ENCODE measurements at places on chromosomes 4 and X. TPM values are rescaled to one million over a fixed set of nuclear protein-coding genes. Genes with fewer than 3 reads are reported as not detected.

S100P gene
- 547 TPM for total RNA-seq

RBMX2 gene
- 11.7 TPM for total RNA-seq

SMIM10 gene
- 1.4 TPM for total RNA-seq

BEX3 gene
- 44.9 TPM for total RNA-seq

ATRX gene
- total RNA-seq, result 44.2 TPM

UBA1 gene
- total RNA-seq, result 327 TPM

PPEF1 gene
- not detected for total RNA-seq

CFAP299 gene
- total RNA-seq, result not detected

CLDN2 gene
- 1.9 TPM for total RNA-seq

DNA sequence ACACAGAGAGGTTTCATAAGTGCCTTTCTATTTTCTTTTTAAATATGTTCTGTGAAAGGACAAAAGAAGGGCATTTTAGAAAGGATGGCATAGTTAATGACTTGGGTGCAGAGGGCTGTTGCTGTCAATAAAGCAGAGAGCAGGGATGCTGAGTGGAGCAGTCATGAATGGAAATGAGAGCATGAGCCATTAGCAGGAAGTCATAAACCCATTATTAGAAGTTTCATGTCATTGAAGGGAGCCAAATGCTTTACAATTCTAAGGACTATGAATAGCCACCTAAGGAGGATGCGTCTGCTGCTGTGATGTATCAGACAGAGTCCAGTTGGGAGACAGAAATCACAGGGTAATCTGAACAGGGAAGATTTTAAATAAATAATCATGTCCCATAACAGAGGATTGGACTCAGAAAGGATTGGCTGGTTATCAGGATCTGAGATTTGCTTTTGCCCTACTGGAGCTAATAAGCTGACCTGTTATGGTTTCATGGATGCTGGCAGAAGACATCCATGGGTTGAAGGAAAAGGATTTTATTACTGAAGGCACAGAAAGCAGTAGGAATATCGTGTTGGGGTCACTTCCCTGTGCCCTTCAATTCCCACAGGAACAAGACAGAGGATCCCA is 47.5 kb upstream of the WDR19 start:
- no peak for DNase-seq

- no peak for DNase-seq
These were observed 15.0 kb upstream of the ELF4 start for GRCh38 chrX:130125091-130125874.

GRCh38 chr4:136156947-136157346 is 1375.3 kb downstream of the PCDH18 start:
- DNase-seq, result no peak

DNA sequence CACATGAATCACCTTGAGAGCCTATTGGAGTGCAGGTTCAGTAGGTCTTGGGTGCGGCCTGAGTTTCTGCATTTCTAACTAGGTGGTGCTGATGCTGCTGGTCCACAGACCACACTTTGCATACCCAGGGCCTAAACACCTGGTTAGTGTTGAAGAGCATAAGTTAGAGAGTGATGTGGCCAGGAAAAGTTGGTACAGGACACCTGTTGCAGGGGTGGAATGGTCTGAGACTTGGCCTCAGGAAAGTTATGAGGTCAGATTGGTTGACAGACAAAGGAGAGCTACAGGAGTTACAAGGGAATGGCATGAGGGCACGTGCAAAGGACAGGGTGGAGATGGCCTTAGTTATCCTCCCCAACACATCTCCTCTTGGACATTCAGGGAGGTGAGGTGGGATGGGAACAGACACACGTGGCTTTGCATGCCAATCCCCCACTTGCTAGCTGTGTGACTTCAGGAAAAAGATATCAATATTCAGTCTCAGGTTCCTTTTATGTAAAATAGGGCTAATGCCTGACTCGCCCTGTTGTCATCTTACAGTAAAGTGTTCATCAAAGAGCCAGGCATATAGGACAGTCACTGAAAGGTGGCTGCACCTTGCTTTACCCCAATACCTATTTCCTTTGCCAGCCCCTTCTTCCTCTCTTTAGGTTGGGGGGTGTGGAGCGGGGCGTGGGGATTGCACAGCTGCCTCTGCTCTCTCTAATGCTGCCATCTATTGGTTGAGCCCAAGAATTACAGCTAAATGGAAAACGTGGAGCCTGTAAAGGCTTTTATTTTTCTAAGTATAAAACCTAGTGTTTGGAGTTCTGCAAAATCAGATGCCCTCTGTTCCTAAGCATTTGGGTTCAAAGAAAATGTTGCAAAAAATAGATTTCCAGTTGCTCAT is 47.5 kb downstream of the ATG4A start:
- no peak for DNase-seq

DNA sequence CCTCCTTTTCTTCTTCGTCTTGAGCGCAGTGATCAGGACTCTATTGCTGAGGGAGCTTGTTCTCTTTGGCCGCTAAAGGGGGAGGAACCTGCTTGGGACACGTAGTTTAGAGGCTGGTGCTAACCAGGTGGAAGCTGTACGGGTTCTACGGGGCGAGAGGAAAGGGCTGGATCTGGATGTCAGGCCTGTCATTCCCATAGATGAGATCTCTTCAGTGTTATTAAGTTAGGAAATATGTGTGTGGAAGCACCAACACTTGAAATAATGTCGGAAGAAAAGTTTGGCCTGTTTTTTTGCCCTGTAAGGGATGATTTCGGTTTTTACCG is 643 bp downstream of the SRP72 start:
- DNase-seq, result peak; percentile 68

GRCh38 chrX:10450229-10450958 is 170.0 kb downstream of the MID1 start:
- DNase-seq, result no peak

DNA sequence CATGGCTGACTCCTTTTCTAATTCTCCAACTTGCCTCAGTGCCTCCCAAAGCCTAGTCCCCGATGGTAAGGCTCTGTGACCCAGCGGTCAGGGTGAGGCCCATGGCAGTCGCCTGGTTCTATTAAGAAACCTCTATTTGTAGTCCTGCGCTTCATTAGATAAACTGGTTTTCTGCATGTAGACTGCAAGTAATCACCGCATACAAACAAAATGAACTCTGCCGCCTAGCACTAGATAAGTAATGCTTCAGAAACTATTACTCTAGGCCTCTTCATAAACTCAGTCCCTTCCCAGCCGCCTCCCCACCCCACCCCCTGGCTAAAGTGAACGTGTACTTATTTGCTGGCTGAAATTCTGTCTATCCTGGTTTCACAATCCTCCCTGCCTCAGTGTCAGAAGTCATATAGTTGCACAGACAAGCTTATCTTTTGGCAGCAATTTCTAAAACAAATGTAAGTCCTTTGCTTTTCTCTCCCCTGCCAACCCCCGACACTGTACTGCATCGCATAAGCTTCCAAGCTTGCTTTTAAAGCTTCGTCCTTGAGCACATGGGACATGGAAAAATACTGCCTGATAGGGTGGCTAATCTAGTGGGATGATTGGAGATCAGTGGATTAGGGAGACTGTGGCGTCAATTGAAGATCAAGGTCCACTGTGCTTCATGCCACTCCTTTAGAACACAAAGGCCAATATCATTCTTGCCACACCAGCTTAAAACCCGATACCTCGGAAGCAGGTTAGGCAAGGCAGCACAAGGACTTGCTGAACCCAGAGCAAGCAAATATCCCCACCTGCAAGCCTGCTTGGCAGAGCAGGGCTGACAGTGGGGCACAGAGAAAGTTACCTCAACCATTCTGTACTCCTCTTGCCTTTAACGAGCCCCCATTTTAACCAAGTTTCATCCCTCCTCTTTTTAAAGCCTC is 125.8 kb downstream of the IRF2 start:
- DNase-seq, result peak; percentile 88

DNA sequence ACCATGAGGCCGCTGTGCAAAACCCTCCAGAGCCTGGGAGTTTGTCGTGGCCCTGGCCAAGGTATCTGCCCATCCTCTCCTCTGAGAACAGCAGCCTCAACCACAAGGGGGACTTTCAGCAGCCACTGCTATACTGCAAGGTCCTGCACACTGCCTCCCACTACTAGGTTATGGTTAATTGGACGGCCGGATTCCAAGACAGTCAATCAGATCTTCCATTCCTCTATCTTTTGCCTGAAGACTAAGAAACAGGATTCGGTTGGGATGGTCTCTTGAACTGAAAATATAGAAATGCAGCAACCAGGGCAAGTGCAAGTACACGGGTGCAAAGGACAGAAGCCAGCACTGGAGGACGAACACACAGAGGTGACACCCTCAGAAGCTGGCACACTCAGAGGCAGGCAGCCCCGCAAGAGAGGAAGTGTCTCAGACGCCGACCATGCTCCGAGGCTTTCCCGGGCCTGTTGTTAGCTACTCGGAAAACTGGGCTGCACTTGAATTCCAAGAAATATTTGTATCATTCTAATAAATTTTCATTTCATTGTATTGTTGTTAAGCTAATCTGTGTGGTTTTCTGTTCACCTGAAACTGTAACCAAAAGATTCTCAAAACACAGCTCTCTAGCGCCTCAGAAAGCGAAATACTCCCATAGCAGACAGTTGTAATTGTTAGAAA is 63.3 kb downstream of the AFAP1 start:
- DNase-seq, result no peak

- no peak for DNase-seq
These were observed 289.3 kb upstream of the MAGEB2 start for GRCh38 chrX:29926056-29926455.

DNA sequence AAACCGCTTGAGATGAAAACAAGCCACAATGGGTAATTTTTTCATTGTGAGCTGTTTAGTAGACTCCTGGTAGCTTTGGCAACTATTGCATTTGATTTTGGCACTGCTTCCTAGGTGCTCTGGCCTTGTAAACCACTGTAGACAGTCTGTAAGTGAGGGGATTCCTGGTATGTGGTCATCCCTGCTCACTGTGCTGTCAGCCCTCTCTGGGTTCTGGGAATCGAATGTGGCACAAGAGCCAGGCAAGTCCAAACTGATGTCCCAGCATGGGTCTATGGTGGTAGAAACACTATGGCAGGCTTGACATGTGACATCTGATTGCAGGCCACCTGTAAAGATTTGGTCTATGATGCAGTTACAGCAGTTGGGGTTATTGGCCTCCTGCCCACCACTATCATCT is 2.5 kb downstream of the USP51 start:
- DNase-seq, result no peak

DNA sequence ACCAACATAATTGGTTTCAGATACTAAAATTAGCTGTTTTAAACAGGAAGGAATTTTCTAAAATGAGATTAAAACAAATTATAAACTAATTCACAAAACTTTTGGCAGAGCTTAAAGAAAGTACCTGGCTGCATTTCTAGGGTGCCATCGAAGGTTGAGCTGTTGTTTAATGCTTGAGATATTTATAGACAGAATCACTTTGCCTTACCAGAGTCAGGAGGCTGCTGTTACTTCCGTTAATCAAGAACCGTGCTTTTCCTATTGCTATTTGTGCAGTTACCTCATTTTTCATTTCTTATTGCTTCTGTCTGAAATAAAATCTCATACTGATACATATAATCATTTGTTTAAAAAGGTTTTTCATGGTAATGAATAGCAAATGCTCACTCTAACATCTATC is 242.9 kb downstream of the TECRL start:
- DNase-seq, result no peak

- peak; percentile 21 for DNase-seq
These were observed 2.6 kb downstream of the CTBP1 start for GRCh38 chr4:1246111-1246881.

Data from colonic mucosa (tissue), 4 donors.